GM06990 (cell line): ENCODE measurements at places on chromosomes 13 and 19.

- no peak for DNase-seq
These were observed 19.5 kb upstream of the ALOX5AP start for GRCh38 chr13:30715837-30716236.

GRCh38 chr13:70415136-70415535 lies 306.9 kb upstream of the KLHL1 start:
- DNase-seq = no peak

- DNase-seq = no peak
These were observed 1.4 kb downstream of the TDRD3 start for GRCh38 chr13:60398379-60398891.

- DNase-seq = peak; percentile 11
These were observed 7.5 kb upstream of the ATP8B3 start for GRCh38 chr19:1819341-1820255.

DNA sequence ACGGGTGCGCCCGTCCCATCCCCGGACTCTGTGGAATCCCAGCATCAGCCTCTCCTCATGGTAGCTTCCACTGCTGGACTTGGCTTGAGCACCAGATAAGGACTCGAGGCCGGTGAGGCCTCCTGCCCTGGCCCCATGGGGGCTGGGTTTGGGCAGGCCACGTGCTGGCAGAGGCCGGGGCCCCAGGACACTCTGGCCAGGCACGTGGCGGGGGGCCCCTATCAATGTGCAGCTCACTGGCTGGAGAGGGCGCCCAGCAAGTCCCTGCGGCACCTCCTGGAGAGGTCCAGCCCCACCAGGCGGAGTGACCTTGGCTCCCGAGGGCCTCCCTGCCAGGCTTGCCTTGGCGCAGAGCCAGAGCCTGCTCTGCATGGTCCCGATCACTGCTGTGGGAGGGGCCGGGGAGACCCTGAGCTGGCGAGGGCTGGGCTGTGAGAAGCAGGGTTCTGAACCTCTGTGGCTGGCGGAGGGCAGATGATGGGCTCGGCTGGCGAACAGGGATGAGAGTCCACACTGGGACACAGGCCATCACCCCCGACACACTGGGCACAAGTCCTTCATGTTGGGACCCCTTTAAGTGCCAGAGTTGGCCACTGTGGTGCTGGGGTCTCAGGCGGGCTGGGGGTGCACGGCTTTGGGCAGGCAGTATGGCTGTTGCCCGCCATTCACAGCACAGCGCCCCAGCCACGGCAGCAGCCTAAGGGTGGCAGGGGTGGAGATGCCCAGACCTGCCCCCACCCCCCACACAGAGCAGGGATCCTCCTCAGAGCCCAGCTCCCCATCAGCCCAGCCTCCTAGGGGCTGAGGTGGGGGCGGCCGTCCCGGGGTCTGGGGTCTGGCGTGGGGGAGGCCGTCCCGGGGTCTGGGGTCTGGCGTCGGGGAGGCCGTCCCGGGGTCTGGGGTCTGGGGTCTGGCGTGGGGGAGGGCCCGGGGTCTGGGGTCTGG lies 19.1 kb downstream of the CEBPG start:
- DNase-seq = no peak

- no peak for DNase-seq
These were observed 2.9 kb downstream of the FUT5 start for GRCh38 chr19:5867201-5868136.

DNA sequence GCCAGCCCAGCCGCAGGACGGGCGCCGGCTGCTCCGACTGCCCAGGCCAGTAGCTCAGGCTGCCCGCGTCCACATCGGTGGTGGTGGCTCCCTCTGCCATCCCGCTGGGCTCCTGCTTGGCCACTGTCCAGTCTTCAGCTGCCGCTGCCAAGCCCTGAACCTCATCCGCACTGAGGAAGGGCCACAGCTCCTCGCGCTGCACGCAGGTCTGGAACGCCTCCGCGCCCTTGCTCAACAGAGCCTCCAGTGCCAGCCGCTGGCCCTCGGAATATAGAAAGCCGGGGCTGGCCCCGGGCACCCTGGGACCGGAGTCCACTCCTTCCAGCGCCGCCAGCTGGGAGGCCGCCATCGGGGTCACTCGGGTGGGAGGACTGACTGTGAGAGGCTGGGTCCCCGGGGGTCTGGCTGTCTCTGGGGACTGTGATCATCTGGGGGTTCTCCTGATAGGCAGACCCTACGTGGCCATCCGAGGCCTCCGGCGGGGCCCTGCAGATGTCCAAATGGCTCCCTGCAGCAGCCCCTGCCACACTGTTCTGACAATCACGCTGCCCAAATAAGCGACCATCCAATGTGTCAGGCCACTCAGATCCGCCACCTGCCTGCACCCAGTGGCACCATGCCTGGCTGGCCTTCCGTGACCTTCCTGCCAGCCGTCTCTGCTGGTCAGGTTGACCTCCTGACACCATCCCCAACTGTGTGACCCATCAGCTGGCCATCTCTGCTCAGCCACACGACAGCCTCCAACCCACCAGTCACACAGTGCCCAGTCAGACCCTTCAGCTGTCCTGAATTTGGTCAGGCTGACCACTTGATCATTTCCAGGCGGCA lies 1.6 kb downstream of the FAM83E start:
- no peak for DNase-seq

DNA sequence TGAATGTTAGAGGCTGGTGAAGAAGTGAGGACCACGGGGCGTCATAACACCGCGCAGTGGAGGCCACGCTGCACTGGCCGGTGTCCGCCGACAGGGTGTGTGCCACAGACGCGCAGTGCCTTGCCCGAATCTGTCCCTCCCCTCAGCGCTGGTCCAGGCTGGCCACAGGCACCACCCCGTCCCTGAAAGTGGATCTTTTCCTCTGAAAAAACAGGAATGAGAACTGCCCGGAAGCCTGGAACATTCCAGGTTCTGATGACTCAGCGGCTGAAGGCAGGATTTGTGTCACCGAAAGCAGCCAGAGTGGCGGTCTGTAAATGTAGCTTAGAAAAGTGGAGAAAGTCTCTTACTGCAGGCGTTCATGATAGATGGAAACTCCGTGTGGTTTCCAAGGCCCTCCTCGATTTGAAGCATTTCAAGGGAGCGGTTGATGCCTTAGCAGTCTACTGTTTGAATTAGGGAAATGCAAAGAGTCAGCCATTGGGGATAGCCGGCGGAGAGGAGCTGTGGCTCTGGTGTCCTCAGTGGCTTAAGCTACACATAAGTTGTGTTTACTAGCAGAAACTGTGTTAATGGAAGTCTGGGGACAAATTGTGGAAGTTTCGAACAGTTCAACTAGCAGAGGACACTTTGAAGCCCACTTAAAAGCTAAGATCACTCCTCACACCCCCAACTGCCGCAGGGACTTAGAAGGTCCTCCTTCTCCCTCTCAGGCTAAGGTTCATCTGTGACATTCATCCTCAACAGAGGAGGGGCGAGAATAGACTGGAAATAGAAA lies 70.8 kb downstream of the NUFIP1 start:
- DNase-seq = peak; percentile 90

DNA sequence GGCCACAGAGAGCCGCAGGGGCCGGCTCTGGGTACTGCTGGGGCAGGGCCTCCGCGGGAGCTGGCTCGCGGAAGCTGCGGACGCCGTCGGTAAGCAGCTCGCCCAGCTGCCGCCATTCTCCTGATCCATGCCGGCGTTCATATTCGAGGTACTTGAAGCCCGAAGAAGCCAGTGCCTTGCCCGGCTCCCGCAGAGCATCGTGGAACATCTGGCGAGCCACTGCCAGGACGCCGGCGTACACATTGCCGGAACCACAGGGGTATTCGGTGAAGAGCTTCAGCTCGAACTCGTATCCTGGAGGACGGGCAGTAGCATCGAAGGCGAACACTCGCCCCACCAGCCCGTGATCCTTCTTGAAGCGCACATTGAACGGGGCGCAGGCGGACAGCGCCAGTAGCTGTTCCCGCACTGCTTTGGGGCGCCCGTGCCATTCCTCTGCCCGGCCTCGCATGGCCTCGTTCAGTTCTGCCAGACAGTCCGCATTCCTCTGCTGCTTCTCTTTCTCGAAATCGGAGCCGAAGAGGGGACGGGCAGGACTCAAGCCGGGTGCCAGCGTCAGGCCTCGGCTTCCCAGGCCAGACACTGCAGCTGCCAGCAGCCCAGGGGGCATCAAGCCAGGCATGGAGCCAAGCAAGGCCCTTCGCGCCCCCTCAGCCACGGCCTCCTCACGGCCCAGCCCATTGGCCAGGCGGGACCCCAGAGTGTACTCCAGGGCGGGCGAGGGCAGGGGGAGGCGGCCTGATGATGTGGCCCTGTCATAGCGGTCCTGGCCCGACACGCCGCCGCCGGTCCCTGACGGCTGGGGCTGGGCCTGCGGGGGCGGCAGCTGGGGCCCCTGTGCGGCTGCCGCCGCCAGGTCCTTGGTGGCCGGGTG lies 1.0 kb downstream of the IRF2BP1 start:
- DNase-seq = no peak

DNA sequence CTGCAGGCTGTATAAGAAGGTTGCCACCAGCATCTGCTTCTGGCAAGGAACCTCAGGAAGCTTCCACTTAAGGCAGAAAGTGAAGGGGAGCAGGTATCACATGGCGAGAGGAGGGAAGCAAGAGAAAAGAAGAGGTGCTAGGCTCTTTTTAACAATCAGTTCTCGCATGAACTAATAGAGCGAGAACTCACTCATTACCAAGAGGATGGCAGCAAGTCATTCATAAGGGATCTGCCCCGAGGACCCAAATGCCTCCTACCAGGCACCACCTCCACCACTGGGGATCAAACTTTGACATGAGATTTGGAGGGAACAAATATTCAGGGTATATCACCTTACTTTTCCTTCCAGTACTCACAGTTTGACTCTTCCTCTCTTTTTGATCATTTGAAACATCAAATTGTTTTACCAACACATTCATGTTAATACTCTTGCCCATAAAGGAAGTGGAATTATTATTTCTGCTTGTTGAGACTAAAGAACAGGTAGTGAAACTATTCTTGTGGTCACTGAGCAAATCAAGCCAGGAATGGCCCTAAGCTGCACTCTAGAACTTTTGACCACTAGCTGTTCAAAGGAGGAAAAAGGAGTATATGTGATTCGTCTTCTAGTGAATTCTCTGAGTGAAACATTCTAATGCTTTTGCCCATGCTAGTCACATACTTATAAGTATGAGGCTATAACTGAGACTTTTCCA lies 45.0 kb downstream of the LACC1 start:
- peak; percentile 22 for DNase-seq

DNA sequence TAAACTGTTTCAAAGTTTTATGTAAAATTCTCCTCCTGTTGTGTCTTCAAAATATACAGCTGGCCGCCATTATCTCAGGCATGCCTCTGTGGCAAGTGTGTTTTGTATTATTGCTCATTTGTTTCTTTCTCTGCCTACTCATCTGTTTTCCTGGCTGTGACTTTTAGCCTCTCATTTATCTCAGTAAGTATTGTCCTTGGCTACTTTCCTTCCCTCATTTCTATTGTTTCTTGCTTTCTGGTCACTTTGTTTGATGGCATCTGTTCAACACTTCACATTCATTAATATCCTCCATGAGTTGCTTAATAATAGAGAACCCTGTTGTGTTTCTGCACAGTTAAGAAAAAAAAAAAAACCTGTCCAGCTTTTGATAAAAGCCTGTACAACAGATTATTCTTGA lies 869.4 kb downstream of the PCDH17 start:
- no peak for DNase-seq

- DNase-seq = no peak
These were observed 148.9 kb downstream of the SIPA1L3 start for GRCh38 chr19:38055655-38056521.

- no peak for DNase-seq
These were observed 2.8 kb downstream of the SERTAD1 start for GRCh38 chr19:40422748-40423566.

DNA sequence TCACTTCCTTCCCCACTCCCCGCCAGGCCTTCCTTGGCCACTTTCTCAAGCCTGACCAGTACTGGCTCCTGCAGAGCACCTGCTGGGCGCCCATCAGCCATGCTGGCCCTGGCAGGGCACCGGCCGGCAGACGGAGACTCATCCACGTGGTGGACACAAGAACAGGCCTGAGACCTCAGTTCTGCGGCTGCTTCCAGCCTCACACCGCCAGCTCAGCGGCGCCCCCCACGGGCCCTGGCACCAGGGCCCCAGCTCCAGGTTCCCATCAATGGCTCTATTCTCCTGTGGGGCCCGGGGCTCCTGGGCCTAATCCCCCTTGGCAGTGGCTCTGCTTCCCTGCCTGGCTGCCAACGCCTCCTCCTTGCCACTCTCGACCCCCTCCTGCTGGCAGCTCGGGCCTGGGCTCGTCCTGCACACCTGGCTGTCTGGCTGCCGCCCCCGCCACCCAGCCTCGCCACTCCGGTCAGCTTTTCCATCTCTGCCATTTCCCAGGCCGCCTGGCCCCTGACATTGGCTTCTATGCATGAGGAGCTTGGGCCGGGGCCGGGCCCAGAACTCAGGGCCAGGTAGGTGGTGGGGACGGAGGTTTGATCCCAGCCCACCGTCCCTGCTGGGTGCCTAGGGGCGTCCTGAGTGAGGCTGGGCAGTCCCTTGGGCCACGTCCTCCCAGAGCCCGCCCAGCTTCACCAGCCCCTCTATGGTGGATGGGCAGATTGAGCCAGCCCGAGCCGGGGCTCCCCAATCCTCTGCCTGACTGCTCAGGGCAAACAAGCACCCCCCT lies 6.2 kb downstream of the NDUFA11 start:
- DNase-seq = no peak

- no peak for DNase-seq
These were observed 110.8 kb downstream of the RXFP2 start for GRCh38 chr13:31850041-31850555.

DNA sequence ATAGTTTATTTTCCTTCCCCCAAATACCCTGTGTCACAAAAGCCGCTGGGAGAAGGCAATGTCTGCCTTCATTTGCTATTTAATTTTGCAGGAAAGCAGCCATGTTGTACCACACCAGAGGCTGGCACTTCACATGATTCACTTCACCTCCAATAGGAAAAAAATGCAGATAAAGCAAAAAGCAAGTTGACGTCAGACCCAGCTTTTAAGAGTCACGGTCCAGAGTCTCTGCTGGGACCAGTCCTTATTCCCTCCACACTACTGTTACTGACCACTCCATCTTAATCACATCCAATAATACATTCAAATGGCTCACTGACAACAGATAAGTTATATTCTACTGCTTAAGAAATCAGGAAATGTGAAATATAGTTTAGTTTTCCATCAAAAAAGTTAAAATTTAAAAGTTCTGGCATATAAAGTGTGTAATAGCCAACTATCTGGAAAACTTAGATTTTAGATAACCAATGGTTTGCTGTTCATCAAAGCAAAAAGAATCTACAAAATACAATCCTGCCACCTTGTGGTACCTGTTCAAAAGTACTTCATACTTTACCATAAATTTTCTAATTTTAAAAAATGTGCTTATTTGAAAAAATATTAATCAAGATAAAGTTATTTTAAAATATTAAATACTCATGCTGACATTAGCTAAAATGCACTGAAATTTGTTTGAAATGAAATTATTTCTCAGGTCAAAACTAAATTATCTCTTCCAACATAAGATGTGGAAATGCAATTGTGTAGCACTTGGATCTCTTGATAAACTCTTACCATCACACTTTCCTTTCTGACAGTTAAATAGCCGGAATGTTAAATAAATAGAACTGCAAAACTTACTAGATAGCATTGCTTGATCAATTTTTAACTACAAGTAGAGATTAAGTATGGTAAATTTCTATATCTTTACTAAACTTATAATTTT lies 97.3 kb downstream of the SERP2 start:
- no peak for DNase-seq

- no peak for DNase-seq
These were observed 12.1 kb upstream of the FCGBP start for GRCh38 chr19:39946532-39946931.
